ENCODE measurements at places on chromosomes 1 and 21.

DNA sequence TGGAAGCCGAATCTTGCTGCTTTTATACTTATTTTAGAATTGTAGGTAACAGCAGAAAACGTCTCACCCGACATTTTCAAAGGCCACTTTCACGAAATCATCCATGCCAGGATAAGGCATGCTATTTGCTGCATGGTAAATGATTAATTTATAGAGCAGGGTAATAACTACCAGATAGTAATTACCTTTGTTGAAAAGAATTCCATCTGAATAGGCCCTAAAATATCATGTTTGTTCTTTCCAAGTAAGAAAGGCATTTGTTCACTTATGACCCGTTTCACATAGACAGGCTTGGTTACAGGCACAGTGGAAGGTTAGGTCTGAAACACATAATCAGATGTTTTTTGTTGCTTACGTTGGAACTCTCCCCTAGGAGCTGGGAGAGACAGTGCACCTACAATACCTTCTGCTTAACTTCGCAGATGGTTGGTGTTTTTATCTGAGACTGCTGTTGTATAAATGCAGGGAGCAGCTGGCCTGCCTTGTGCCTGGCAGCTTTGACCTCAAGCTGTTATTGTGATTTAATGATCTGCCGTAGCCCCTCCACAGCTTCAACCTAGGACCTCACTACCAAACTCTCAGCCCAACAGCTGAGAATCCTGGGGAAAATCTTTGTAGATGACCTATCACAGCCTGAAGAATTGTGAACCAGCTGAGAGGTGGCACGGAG lies 1.6 kb downstream of the SLC44A3 start:
- no peak for DNase-seq

DNA sequence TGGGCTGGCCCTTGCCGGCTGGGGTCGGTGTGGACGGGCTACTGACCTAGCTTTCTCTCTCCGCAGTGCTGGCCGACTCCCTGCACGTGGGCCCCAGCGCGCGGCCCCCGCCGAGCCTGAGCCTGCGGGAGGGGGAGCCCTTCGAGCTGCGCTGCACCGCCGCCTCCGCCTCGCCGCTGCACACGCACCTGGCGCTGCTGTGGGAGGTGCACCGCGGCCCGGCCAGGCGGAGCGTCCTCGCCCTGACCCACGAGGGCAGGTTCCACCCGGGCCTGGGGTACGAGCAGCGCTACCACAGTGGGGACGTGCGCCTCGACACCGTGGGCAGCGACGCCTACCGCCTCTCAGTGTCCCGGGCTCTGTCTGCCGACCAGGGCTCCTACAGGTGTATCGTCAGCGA lies 34.9 kb downstream of the PTGFRN start:
- no peak for DNase-seq

DNA sequence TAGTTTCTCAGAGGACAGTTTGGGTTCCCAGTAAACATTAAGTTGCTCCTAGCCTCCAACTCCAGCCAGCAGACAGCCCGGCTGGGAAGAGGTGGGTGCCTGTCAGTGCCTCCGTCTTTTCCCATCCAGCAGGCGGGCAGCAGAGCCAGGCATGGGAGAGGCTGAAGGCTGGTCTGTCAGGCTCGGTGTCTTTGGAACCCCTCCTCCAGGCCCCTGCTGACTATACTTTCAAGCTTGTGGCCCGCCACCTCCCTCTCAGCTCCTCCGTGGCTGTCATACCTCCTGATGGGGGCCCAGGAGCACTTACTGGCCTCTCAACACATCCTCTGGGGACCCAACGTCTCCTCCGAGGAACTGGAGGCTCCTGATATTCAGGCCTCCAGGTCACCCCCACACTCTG lies 140.9 kb downstream of the ACTL8 start:
- DNase-seq = no peak

DNA sequence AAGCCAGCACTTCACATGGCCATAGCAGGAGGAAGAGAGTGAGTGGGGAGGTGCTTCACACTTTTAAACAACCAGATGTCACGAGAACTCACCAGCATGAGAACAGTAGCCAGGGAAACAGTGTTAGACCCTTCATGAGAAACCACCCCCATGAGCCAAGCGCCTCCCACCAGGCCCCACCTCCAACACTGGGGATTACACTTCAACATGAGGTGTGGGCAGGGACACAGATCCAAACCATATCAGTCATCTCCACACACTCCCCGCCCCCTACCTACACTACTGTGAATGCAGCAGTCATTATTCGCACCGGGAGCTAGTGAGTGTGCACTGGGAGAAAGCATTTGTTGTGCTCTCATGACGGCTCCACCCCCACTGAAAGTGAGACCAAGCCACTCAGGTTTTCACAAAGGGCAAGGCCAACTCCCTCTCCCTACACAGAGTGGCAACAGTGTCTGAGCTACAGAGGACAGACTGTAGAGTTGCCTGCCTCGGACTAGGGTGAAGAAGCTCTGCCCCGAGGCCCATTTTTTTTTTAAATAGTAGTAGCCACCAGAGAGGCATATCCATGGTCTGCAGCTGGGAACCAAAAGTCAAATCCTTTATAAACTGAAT lies 125.6 kb downstream of the BARHL2 start:
- no peak for DNase-seq

DNA sequence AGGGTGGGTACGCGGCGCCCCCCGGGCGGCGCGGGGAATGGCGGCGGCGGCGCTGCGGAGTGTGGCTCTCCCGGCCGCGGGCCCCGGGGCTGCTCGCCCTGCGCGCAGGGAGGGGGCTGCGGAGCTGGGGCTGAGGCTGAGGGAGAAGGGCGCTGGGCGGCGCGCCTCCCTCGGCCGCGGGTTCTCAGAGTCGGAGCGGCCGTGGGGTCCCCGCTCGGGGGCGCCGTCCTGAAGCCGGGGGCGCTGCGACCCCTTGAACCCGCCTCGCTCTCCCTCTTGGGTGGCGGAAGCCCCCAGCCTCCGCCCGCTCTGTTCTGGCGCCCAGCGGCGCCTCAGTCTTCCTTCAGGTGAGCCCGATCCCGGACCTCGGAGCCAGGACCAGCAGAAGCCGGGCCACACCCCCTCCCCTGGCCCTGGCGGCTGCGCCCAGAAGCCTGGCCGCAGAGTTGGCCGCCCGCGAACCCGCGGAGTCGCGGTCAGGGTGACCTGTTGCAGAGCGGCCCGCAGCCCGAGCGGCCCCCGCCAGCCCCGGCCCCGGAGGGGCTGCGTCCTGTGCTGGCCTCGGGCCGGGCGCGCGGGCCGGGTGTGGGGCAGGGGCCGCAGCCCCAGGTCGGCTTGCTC lies 532 bp downstream of the RALGPS2 start:
- no peak for DNase-seq

DNA sequence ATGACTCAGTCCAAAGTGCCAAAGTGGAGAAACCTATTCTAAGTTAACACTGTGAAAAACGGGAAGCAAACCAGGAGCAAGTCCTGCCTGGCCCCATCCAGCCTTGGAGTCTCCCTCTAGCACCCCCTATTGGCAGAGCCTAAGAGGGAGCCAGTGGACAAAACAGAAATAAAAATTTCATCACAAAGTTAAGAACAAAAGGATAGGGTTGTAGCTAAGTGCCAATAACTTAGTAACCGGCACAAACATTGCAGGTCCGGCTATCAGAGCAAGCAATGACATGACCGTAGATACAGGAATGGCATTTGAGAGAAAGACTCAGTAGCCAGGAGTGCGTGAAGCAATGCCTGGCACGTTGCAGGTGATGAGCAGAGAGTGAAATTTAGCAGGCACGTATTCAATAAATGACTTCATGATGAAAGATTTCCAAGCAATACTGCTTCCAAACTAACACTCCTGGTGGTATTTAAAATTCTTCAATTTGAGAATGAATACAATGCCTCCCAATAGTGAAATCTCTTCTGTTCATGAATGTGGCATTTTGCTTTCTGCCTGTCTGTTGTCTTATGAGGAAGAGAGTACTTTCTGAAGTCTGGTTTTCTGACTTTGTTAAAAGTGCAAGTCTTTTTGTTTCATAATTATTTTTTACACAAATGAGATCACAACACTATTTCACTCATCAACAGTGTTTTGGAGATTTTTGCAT lies 391.0 kb downstream of the OMA1 start:
- peak; percentile 16 for DNase-seq

DNA sequence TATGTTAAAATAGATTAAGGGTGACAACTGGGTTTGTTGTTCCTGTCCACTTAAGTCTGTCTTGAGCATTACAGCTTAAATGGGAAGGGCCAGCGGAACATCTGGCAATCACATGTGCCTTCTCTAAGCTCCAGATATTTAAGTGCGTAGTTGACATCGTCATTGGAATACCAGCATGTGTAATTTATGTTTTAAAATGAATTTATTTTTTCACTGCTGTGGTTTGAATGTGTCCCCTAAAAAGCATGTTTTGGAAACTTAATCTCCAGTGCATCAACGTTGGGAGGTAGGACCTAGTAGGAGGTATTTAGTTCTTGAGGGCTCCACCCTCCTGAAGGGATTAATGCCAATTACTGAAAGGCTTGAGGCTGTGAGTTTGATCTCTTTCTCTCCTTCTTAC lies 13.4 kb downstream of the ZCCHC17 start:
- peak; percentile 28 for DNase-seq

- DNase-seq = no peak
Measured at GRCh38 chr1:154493276-154493675, 8.7 kb upstream of the TDRD10 start.

- no peak for DNase-seq
Measured at GRCh38 chr1:204705888-204706837, 20.6 kb upstream of the LRRN2 start.

DNA sequence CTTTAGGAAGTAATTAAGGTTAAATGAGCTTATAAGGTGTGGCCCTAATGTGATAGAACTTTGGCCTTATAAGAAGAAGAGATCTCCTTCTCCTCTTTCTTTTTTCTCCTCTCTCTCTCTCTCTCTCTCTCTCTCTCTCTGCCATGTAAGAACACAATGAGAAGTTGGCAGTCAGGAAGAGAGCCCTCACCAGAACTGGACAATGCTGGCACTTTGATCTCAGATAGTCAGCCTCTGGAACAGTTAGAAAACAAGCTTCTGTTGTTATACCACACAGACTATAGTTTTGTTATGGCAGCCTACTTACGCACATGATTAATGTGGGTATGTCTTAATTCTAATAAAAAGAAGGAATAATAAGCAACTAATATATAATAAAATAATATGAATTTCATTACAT lies 444.2 kb upstream of the LRRC7 start:
- no peak for DNase-seq

DNA sequence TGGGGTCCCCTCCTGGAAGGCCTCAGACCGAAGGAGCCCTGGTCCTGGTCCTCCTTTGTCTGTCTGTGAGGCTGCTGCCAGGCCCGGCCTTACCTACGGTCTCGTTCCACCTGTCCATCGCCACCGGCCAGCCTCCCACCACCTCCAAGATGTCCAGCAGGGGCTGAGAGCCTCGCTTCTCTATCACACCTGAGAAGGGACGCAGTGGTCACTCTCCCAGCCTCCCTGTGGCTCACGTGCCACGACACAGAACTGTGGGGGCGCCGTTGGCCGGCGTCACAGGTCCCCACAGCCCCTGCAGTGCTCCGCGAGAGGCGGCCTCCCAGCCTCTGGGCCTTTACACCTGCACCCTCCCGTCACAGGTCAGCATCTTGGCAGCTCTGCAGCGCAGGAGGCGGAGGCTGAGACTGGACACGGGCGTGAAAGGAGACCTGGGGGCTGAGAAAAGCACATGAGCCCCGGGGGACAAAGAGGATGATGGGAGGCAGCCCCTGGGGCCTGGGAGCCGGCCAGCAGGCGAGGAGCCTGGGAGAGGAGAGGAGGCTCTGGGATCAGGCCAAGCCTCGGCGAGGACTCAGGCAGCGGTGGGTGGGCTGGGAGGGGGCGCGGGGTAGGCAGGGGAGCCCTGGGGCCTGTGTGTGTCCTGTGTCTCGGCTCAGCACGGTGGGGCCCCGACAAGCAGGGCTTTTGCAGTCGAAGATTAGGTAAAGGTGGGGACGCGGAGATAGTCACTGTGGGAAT lies 20.5 kb downstream of the PRXL2B start:
- no peak for DNase-seq

DNA sequence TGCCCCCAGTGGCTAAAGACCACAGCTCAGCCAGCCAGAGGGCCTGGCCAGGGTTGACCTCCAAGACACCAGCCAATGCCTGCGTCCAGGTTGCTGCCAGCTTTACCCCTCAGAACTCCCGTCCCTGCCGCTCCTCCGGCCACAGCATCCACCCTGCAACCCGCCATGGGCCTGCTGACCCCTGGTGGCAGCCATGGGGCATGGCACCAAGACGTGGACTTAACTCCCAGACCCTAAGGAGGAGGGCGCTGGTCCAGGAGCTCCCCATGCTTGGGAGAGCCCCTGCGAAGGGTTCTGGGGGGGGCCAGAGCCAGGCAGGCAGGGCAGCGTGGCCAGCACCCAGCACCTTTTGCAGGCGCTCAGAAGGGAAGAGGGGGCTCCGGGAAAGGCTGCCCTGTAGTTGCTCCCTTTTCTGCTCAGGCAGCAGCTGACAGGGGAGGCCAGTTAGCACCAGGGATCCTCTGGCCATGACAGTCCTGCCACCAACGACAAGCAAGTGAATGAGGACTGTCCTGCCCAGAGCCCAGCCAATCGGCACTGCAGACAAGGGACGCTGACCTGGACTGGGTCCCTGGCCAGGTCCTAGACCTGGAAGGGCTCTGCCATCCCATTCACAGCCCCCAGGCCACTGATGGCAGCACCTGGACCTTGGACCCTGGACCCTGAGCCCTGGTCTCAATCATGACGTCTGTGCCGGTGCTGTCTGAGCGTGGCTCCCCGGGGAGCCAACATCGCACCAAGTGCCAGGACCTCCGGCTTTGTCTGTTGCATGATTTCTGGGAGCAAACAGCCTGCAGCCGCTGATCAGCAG lies 246.2 kb downstream of the NPHP4 start:
- DNase-seq = peak; percentile 50

GRCh38 chr1:67636146-67636545 lies 48.9 kb upstream of the GADD45A start:
- no peak for DNase-seq

- DNase-seq = no peak
Measured at GRCh38 chr1:185674201-185674600, 60.0 kb upstream of the HMCN1 start.

GRCh38 chr1:147084273-147085096 lies 87.8 kb downstream of the PRKAB2 start:
- peak; percentile 94 for DNase-seq

DNA sequence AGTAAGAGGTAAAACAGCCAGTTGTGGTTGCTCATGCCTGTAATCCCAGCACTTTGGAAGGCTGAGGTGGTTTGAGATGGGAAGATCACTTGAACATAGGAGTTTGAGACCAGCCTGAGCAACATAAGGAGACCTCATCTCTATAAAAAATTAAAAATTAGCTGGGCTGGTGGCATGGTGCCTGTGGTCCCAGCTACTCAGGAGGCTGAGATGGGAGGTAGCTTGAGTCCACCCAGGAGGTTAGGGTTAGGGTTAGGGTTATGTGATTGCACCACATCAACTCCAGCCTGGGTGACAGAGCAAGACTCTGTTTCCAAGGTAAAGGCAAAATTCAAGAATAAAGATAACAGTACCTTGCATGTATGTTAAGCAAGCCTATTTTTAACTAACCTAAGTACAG lies 3.5 kb downstream of the SAMSN1 start:
- no peak for DNase-seq
